ENCODE measurements at places on chromosomes 7 and 10. TPM values are rescaled to one million over a fixed set of nuclear protein-coding genes. Genes with fewer than 3 reads are reported as not detected.

The PLAC9 gene
- total RNA-seq: not detected

The CPA1 gene
- total RNA-seq: not detected

The NEUROD6 gene
- not detected for total RNA-seq

The ECD gene
- 26.7 TPM for total RNA-seq

The CALCR gene
- total RNA-seq: not detected

The WNT2 gene
- not detected for total RNA-seq

The TSPAN33 gene
- total RNA-seq: 15.2 TPM

The ELMO1 gene
- 101 TPM for total RNA-seq

The GIMAP1 gene
- total RNA-seq: 12.4 TPM

The PAX4 gene
- total RNA-seq: not detected

The OPALIN gene
- not detected for total RNA-seq

The RNF148 gene
- not detected for total RNA-seq

The VIPR2 gene
- not detected for total RNA-seq

The LIPK gene
- total RNA-seq: not detected

The ZCCHC24 gene
- total RNA-seq: 3.1 TPM

The NODAL gene
- not detected for total RNA-seq

The COL17A1 gene
- total RNA-seq: not detected

The ELFN1 gene
- not detected for total RNA-seq

The LFNG gene
- total RNA-seq: 101 TPM

The CALN1 gene
- not detected for total RNA-seq

The FKBP14 gene
- total RNA-seq: 6.4 TPM
